ENCODE measurements at places on chromosomes 6 and 20.

GRCh38 chr6:23775127-23775526 is 350.9 kb upstream of the NRSN1 start:
- DNase-seq, result no peak

- DNase-seq, result no peak
Observed at GRCh38 chr6:29466241-29466640, 9.3 kb downstream of the OR2H1 start.

DNA sequence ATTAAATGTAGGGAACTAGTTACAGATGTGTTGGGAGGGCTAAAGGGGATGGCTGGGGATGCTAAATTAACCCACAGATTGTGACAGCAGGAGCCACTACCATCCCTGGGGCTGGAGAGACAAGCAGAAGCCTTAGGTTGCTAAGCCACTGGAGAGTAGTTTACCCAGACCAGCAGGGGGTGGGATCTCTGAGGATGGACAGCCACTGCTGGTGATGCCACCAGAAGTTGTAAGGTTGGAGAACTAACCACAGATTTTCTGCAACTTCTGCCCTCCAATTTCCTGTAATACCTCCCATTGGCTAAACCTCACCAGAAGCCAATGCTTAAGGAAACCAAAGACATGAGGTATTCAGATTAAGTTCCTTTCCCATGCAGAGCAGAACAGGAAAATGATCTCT is 139.6 kb upstream of the NOX3 start:
- no peak for DNase-seq

GRCh38 chr20:47187450-47188195 is 168.9 kb downstream of the ZMYND8 start:
- no peak for DNase-seq

GRCh38 chr6:168870982-168871381 is 382.7 kb downstream of the THBS2 start:
- DNase-seq, result no peak

DNA sequence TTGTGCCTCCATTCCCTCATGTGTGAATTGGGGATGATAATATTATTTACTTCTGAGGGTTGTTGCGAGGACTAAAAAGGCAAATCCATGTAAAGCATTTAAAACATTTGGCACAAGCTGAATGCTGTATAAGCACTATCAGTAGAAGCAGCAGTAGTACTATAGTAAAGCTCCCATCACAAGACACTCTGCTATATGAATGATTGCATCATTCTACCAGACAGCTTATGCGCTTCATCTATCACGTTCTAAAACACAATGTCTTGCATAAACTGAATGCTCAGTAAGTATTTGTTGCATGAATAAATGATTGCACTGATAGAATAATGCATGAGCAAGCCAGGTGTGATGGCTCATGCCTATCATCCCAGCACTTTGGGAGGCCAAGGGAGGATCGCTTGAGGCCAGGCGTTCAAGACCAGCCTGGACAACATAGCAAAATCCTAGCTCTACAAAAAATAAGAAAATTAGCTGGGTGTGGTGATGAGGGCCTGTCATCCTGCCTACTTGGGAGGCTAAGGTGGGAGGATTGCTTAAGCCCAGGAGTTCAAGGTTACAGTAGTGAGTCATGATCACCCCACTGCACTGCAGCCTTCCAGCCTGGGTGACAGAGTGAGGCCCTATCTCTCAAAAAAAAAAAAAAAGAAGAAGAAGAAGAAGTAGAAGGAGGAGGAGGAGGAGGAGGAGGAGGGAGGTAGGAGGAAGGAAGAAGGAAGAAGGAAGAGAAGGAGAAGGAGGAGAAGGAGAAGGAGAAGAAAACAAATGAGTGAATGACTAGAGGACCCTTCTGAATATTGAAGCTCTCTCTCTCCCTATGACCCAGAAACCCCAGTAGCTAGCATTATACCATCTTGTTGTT is 50.0 kb upstream of the FOXO3 start:
- no peak for DNase-seq

DNA sequence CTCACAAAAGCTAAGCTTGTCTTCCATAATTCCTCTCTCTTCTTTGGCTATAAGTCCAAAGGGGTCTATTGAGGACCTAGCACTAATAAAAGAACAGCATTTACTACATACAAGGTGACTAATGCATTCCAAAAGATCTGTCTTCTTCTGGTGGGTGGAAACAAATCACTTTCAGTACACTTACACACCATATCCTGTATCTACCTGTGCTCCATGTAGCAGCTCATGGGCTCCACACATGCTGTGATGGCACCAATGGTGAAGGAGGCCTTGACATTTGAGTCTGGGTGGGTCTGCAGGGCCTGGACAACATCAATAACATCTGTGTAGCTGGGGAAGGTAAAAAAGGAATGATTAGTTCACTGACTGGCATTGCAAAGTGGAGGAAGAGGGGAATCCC is 42.4 kb upstream of the SLC4A11 start:
- DNase-seq, result no peak

GRCh38 chr20:48719598-48720255 is 108.1 kb downstream of the PREX1 start:
- DNase-seq, result no peak

DNA sequence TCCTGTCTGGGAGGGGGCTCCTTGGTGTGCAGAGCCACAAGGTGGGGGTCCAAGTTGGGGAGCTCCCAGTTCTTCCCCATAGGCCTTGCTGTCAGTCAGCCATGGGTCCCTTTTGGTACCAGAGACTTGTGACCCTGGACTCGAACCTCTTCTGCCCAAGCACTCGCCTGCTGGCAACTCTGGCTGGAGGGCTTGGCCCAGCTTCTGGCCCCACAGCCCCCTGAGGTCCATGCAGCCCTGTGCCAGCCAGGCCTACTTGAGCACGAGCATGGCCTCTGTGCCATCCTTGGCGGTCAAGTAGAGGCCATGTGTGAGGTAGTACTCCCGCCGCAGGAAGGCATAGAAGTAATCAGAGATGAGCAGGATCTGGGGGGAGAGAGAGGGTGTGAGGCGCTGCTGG is 2.1 kb downstream of the MAP1LC3A start:
- DNase-seq, result no peak

GRCh38 chr6:134714679-134715078 is 235.2 kb downstream of the ALDH8A1 start:
- DNase-seq, result no peak

DNA sequence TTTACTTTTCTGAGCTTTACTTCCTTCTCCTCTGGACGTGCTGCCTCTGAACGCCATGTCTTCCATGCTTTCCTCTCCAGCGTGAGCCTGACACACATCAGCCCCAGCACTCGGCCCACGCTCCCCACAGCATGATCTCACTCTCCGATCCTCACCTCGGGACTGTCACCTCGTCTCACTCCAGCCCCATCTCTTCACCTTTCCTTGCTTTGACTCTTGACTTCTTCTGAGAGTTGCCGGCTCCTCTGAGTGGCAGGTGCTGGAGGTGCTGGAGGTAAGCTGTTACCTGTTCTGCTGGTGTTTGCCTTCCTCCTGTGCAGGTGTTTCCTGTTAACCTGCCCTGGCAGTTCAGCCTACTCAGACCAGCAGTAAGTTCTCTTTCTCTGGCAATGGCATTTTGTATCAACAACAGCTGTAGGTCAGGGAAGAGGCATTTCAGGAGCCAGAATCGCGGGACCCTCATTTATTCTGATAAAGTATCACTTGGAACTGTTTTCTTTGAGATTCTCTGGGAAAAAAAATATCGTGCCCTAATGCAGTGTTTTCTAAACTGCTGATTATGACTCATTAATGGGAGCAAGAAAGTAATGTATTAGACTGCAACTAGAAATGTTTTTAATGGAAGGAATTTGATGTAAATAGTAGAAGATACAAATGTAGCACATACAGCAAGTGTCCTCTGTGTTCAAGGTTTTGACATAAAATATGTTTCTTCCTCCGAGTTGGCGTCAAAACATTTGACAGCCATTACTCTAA is 106.5 kb downstream of the ARID1B start:
- DNase-seq, result no peak

GRCh38 chr6:52365866-52366540 is 4.1 kb downstream of the PAQR8 start:
- DNase-seq, result no peak

DNA sequence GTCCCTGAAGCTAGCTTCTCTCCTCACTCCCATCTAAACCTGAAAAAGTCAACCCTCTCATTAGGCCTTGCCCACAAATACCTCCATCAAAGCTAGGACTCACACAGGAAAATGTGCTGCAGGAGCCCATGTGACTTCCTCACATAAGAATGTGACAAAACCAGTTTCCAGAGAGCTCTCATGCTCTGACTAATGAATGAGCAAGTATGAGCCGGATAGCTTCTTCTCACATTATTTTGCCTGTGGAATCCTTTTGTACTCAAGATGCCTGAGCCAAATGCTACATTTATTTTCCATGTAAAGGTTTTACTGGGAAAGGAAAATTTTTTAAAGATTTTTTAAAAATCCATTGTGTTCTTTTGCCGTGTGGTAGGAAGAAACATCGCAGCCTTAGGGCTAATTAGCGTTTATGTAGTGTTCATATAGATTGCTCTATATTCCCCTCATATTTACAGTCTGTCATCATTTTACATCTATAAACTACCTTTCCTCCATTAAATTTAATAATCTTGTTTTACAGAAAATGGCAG is 68.6 kb upstream of the CCN6 start:
- peak; percentile 71 for DNase-seq

GRCh38 chr6:50062051-50062450 is 12.3 kb upstream of the DEFB112 start:
- no peak for DNase-seq

DNA sequence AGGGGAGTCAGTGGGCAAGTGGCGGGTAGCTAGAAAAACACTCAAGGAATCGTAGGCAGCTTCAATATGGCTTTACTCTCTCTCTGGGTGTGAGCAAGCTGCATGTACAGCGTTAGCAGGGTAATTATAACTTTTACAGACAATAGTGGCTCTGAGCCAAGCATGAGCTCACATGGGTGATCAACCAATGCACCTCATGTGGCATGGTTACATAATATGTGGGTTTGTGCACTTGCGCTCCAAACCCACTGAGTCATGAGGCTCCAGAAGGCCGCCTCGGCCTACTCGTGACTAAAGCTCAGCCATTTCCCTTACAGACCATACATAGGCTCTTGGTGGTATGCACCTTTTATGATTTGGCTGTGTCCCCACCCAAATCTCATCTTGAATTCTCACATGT is 78.4 kb upstream of the FBXL4 start:
- no peak for DNase-seq

DNA sequence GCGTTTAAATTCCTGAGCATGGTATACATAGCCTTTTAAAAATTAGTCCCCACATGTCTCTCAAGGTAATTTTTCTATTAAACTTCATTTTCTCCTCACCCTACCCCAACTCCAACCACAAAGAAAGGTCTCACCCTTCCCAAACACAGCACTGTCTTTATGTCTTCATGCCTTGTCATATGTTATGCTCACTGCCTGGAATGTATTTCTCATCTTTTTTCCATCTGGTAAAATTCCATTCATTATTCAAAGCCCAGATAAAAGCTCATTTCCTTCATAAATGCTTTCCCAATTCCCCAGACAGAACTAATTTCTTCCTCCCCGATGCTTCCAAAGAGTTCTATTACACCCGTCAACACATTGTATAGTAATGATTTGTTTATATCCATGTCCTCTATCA is 302.0 kb downstream of the ALDH8A1 start:
- no peak for DNase-seq

GRCh38 chr6:80282913-80283554 is 176.6 kb downstream of the BCKDHB start:
- DNase-seq, result no peak

DNA sequence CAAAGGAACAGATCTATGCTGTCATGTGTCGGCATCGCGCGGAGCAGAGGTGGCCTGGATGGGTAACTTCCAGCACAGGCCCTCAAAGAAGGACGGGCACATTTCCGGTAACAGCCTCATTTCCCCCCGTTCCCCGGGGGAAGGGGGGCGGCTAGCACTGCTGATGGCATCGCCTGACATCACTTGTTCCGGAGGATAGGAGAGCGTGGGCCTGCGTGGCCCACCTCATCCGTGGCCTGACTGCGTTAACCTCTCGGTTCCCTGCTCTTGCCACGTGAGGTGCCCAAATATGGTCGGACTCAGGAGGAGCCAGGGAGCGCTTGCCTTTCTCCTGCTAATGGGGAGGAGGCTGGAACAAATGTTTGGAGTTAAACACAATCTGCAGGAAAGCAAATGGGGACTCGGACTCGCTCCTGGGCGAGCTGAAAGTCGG is at the start of gene AKAP12:
Gene AKAP12, plus strand, starts transcription at position 365 of the 433 bp plus-strand sequence. CDS start 596 bp downstream, outside the sequence.
- no peak for DNase-seq

- no peak for DNase-seq
Observed at GRCh38 chr20:24261351-24261750, 208.1 kb upstream of the SYNDIG1 start.

DNA sequence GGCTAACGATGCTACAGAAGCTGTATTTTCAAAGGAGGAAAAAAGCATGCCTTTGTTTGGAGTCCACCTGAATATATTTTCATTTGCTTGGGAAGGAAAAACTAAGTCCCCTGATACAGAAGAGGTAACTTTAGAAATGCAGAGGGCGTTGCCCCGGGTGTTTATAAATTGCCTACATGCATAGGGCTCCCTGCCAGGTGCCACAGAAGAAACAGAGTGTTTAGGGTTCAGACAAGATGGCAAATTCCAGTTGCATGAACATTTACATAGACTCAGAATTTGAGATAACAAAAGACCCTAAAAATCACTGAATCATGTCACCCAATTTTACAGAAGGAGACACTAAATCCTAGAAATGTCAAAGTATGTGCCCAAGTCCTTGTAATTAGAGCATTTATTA is 19.9 kb downstream of the RIN2 start:
- no peak for DNase-seq

Data from CD4-positive, alpha-beta T cell treated with Interleukin-6 at 100 ng/mL for 8 hours (primary cell).